Stimulated activated CD8-positive, alpha-beta memory T cell treated with anti-CD3 and anti-CD28 coated beads, Interleukin-15, amount 100 ng/mL, for 48 hours (primary cell): ENCODE measurements at places on chromosomes 6 and 20.
A peak's percentile ranks its signal among the peaks of the same experiment; 100 is the strongest.

DNA sequence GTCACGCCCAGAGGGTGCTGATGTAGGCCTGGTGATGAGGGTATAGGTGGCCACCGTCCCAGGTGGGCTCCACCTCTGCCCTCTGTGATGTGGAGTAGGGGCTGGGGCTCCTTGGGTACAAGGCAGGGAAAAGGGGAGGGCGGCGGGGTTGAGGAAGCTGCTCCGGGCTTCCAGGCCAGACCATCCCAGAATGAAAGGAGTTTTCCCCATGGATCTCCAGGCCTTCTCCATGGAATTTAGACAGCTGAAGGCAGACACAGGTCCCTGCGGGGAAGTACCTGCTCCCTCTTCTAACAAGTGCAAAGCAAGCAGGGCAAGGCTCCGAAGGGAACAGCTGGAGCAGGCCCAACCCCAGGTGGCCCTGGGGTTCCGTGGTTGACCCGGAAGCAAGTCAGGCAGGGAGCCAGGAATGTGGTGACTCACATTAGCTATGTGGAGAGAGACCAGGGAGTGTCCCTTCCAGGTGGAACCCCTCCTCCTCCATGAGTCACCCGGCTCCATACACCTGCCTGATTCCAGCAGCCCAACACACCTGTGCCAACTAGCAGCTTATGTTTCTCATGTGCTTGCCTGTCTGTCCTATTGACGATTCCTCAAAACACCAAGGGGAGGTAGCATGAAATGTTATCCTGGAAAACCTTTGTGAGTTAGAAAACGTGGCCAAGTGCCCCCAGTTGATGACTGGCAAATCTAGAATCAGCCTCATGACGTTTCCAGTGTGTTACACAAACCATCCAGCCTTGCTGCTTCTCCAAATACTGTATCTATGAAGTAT lies 59.7 kb upstream of the SNX9 start:
- no peak for DNase-seq

GRCh38 chr6:32097364-32097763 lies 11.8 kb downstream of the TNXB start:
- DNase-seq, result no peak

DNA sequence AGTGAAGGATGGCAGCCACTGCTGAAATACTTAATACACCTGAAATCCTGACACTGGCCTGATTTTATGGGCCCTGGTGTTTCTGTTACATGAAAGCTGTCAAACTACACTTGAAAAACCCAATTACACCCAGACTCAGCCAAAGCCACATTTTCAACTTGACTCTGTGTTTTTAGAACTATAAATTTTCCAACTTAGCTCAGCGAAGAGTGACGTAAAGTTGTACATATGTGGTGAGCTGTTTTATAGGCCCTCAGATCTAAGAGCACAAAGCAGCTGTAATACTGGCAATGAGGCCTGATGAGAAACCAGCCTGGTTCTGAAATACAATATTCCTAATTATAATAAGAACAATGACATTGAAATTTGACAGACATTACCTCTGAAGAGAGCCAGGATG lies 18.6 kb downstream of the SCML4 start:
- DNase-seq, result no peak

DNA sequence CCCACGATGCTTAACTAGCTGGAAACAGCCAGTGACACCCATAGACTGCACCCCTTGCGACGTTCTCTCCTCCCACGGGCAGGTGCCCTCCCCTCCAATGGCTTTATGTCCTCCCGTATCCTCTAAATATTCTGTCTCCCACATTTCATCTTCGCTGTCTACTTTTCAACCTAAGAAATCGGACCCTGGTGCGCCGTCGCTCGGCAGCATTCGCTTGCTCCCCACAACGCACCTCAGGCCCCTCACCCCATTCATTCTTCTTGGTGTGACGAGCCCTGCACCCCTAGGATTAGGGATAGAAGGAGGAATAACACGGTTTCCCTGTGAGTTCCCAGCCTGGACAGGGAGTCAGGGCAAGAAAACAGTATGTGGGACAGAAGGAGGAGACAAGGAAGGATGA lies 74.3 kb upstream of the FOXQ1 start:
- no peak for DNase-seq

GRCh38 chr20:58711266-58712051 lies 18.9 kb downstream of the NPEPL1 start:
- DNase-seq, result no peak

- peak; percentile 1 for DNase-seq
These were observed 686 bp downstream of the TMEM170B start for GRCh38 chr6:11538052-11538818.

DNA sequence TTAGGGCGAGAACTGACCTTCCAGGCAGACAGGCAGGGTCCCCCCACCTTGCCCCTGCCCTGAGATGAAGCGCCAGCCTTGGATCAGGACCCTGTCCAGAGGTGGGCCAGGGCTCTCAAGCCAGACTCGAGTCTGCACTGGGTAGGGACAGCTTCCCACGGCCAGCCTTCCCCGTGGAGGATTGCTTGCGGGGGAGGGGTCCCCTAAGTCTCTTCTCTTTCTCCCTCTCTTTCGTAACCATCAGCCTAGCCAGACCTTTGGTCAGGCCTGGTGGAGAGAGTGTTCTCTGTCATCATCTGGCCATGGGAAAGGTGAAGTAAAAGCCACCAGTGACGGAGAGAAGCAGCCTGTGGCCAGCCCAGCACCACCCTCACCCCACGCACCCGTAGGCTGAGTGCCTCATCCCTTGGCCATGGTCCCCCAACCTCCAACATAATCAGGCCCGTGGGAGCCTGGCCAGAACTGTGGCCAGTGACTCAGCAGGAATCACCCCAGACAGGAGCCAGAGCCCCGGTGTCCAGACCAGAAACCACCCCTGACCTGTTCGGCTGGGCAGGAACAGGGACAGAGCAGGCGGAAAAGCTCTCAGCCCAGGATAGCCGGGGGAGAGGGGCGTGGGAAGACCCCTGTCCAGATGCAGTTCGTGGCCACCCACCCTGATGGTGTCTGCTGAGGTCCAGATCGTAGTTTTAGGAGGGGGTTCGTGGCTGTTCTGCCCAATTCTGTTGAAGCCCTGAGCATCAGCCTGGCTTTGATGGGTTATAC lies 47.1 kb downstream of the SNAI1 start:
- DNase-seq, result no peak

DNA sequence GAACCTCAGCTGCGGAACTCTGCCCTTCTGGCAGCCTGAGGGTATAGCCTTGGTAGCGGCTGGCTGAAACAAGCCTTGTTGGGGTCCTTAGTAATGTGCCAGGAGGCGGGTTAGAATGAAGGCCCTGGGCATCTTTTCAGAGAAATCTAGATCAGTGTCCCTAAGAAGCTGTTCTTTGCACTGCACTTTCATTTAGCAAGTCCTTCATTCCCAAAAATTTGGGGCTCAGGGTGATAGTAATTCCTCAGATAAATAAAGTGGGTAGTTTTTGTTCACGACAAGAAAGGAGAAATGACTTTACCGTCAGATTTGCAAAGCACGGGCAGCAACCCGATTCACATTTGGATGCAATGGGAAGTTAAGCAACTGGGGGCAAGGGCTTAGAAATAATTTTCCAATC lies 3.2 kb downstream of the INSM1 start:
- DNase-seq, result no peak

- DNase-seq, result no peak
These were observed 103.6 kb downstream of the CDYL start for GRCh38 chr6:4879741-4880275.

DNA sequence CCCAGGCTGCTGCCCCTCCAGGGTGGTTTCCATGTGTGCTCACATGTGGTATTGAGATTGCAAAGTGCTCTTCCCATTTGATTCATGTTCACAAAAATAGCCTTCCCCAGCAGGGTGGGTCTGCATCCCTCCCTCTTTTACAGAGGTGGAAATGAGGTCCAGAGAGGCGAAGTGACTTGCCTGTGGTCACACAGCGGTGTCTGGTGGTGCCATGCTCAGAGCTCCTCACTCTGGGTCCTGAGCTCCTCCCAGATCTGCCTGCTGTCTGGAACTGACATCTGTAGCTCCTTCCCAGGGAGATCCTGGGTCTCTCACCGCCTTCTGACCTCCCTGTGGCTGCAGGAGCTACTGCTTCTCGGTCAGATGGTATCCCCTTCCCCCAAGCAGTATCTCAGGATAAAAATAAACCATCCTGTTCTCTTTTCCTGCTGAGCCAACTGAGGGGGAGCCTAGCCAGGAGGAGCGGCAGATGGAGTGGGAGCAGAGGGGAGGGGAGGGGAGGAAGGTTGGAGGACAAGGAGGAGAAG lies 11.9 kb downstream of the CD40 start:
- DNase-seq, result no peak

DNA sequence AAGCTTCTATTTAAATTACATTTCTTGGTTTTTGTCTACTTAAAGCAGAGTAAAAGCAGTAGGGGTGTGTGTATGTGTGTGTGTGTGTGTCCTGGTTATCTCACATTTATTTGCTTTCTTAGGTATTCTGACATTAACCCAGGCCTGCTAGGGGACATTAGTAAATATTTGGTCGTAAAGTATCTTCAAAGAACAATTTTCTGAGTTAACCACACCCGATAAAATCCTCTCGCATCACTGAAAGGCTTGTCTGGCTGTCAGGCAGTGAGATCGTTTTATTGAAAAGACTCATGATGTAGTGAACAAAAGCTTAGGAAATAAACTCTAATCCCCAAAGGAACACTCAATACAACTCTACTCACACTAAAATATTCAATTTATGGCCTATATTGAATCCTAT lies 77.9 kb downstream of the ZNF217 start:
- DNase-seq, result no peak

- DNase-seq, result no peak
These were observed 132.3 kb downstream of the PFDN4 start for GRCh38 chr20:54340206-54340605.

GRCh38 chr6:6471276-6471675 lies 117.2 kb upstream of the LY86 start:
- no peak for DNase-seq

DNA sequence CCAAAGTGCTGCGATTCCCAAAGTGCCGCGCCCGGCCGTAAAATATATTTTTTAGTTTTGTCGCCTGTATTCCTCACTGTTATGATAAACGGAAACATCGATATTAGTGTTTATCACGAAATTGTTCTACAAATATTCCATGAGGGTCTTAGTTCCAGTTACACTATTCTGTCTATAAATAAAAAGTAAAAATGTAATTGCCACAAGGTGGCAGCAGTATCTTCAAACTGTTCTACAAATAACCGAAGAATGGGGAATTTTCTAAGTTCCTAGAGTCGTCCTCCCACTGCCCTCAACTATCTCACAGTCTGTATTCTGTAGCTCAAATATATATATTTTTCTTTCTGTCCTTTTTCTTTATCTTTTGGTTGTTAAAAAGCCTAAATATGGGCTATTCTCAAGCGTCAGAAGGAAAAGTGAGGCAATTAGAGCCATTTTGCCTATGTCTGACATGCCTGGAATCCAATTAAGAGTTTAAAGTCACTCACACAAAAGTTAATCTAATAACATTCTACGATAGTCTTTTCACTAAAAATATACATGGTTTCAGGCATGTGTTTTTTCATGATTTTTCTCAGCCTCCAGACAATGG lies 14.2 kb upstream of the FAM162B start:
- no peak for DNase-seq

DNA sequence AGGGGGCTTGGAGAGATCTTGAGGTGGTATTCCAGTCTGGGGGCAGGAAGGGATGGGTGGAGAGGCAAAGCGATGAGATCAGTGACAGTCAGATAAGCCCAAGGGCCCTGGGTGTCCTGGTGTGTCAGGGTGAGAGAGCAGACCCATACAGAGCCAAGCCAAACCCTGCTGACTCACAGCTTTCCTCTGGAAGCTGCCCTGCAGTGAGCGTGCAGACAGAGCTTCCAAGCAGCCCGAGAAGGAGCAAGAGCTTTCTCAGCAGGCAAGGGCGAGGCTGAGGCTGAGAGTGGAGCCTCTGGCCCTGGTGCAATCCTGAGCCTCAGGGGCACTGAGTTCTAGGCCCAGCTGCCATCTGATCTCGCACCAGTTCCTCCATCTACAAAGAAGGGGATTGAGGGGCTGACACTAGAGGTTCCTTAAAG lies 91.1 kb upstream of the HIVEP1 start:
- no peak for DNase-seq

GRCh38 chr6:41633056-41633634 lies 5.1 kb upstream of the MDFI start:
- no peak for DNase-seq

- DNase-seq, result no peak
These were observed 336.3 kb downstream of the TFAP2A start for GRCh38 chr6:10078581-10078980.

GRCh38 chr6:103344554-103345163 lies 1515.1 kb downstream of the HACE1 start:
- DNase-seq, result no peak

DNA sequence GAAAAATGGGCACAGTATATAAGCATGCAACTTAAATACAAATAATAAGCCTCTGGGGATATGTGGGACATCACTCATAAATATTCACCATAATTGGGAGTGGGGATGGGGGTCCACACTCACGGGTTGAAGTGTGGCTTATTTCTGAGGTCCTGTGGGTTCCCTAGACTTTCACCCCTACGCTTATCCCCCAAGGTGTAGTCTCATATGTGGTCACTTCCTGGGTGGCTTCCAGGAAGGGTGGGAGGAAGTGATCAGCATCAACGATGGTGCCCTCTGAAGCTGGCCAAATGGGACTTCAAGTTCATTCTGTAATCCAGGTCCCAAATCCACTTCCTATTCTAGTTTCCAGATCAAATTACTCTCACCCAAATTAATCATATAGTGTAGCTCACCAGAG lies 59.5 kb downstream of the GNAS start:
- no peak for DNase-seq

- DNase-seq, result no peak
These were observed 150.8 kb downstream of the NRN1 start for GRCh38 chr6:5855787-5856470.

DNA sequence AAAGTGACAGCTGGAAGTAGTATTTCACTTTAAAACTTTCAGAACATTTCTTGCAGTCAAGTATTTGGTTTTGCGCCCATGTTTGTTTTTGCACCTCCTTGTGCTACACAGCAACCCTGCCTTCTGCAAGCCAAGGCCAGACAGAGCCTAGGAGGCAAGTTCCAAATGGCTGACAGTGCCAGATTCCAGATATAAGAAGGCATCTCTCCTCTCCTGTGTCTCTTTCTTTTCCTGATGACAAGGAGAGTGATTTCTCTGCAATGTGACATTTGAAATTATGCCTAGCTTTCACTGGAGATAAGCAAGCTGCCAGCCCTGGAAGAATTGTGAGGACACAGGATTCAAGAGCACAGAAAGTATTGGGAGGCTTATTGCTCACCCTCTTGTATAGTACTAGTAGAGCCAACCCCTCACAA lies 149.1 kb upstream of the TENT5A start:
- DNase-seq, result no peak

DNA sequence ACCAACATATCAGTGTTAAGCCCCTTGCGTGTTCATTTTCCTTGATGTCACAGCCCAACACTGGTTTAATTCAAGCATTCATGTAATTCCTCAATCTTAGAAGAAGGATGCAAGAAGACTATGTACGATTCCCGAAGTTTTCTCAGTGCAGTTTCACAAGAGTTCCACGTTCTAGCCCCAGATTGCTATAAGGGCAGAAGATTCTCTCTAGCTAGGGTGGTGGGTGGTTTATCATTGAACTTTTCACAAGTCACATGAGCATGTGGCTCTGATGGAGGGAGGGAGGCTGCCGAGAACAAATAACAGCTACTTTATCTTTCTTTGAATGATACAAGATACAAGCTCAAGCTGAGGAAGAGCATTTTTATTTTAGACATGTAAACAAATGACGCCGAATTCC lies 71.9 kb upstream of the NHSL1 start:
- DNase-seq, result no peak
